ENCODE measurements at places on chromosomes 6 and 20.

DNA sequence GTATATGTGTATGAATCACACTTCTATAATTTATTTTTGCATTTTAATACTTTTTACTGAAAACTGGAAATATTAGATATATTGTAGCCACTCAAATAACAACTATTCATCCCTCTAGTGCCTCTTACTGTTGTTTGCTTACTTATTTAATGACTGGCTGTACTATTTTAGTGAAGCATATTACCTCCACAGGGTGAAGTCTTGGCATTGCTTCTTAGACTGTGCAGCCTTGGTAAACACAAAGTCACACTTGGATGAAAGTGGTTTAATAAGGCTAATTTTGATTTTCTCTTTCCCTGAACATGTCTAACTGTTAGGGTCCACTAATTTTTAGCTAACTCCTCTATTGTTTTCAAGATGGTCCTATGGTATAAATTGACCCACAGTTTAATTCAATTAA is 1043.2 kb upstream of the ADGRB3 start:
- DNase-seq, result no peak

DNA sequence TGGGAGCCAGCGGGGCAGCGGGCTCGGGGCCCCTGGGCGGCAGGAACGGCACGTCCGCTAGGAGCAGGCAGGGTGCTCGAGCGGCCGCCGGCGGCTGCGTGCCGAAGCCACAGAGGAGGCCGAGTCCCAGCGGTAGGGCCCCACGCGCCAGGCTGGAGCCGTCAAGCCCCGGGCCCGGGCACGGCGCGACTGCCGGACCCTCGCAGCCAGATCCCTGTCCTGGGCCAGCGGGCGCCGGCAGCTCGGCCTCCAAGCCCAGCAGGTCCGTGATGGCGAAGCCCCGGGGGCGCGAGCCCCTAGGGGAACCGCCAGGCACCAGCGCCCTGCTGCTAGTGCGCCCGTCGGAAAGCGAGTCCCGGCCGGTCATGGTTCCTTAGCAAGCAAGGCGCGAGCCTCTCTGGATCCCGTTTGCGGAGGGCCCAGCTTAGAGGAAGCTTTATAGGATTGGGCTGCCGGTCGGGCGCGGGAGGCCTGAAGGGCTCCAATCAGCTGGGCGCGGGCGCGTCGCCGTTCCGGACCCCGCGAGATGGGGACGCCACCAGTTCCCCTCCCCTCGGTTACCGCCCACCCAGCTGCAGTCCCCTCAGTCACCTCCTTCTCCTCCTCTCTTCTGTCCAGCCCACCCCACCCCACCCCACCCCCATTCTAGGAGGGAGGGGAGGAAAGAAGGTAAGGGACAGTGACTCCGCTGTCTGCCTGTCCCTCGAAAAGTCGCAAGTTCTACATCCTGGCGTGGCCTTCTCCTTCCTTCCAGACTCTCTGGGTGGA is at the start of gene VSX1:
Gene VSX1 (minus strand): TSS at position 412 of the 768 bp plus-strand sequence. CDS start 45 bp downstream, at position 367.
- no peak for DNase-seq

GRCh38 chr6:37451441-37452193 is 18.6 kb downstream of the CMTR1 start:
- no peak for DNase-seq

DNA sequence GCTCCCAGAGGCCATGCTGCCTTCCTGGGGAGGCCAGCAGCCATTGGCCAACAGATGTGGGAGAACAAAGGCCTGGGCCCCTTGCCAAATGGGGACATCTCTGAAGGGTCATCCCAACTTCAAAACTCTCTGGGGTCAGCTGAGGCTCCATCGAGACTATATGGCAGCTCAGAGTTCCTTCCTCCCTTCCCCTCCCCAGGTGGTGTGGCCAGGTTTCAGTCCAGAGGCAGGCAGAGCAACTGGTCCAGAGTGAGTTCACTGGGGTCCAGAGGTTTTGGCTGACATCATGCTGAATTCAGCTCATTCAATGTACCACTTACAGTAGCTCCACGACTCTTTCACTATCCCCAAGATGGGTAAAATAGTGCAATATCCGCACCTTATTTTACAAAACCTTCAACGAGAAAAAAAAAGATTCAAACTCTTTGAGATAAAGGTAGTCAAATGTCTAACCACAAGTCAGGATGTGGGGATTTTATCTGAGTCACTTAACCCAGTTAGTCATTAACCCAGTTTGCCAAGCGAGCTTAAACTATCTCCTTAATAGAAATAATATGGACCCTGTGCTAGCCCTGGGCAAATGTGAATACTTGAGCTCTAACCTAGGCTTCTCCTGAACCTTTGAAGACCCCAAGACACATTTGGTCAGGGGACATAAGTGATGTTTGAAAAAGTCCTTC is 108.4 kb upstream of the PLEKHG1 start:
- DNase-seq, result no peak

DNA sequence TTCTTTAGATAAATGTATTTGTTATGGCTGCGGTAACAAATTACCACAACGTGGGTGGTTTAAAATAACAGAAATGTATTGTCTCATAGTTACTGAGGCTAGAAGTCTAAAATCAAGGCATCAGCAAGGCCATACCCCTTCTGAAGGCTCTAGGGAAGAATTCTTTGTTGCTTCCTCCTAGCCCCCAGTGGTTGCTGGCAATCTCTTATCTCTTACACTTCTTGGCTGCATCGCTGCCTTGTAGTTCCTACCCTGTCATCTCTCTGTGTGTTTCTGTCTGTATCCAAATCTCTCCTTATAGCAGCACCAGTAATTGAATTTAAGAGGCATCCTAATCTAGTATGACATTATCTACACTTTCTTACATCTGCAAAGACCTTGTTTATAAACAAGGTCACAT is 534.7 kb downstream of the PHF3 start:
- no peak for DNase-seq

GRCh38 chr6:33443619-33444504 is 10.5 kb upstream of the ZBTB9 start:
- no peak for DNase-seq

DNA sequence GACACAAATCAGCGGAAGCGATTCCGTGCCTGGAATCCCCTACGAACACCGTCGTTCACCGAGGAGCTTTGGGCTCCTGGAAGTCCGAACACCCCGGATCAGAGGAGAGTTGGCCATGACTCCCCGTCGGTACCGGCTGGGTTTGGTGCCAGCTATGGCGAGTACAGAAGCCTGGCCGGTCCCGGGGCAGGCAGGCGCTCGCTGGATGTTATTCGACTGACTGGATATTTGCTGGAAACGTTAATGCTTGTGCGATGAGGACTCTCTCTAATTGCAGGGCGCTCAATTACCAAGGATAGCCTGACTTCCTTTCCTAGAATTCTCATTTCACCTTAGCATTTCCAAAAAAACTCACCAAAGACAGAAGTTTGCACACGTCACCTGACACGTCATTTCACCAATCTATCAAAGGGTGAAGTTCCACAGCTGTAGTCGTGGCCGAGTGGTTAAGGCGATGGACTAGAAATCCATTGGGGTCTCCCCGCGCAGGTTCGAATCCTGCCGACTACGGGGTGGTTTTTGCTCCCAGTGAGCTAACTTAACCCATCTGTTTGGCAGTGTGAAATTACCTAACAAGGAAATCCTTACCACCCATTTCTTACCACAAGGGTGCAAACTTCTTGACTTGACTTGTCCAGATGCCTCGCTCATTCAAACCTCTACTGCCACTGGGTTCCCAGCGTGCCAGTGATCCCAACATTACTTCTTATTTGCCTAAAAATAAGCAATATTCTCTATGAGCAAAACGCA is 22.7 kb upstream of the ZNF184 start:
- no peak for DNase-seq

DNA sequence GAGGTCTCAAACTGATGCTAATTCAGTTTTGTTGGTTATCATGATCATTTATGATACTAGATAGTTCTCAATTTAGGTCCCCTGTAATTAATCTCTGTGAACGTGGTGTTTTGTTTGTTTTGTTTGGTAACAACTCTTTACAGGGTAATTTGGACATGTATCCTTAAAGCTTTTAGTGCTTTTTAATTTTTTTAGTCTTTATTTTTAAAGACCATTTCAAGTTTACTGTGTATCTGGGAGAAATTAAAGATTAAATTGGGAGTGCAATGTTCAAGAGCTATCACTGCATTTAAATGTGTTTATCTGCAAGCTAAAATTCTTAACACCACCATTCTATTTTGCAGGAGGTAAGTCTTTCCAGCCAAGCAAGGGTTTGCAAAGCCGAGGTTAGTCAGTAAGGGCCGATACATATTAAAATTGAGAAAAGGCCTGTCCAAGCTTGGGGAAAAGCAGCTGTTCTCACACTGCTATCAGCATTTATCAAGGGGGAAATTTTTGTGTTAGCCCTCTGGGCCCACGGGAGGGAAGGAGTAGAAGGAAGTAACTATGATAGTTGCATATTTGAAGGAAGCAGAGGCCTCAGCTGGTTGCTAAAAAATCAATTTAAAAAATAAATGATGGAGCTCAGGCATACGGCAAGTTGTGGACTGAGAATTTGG is 59.3 kb upstream of the ZNF217 start:
- no peak for DNase-seq

GRCh38 chr6:110055387-110055735 is 77.2 kb downstream of the GPR6 start:
- DNase-seq, result no peak

DNA sequence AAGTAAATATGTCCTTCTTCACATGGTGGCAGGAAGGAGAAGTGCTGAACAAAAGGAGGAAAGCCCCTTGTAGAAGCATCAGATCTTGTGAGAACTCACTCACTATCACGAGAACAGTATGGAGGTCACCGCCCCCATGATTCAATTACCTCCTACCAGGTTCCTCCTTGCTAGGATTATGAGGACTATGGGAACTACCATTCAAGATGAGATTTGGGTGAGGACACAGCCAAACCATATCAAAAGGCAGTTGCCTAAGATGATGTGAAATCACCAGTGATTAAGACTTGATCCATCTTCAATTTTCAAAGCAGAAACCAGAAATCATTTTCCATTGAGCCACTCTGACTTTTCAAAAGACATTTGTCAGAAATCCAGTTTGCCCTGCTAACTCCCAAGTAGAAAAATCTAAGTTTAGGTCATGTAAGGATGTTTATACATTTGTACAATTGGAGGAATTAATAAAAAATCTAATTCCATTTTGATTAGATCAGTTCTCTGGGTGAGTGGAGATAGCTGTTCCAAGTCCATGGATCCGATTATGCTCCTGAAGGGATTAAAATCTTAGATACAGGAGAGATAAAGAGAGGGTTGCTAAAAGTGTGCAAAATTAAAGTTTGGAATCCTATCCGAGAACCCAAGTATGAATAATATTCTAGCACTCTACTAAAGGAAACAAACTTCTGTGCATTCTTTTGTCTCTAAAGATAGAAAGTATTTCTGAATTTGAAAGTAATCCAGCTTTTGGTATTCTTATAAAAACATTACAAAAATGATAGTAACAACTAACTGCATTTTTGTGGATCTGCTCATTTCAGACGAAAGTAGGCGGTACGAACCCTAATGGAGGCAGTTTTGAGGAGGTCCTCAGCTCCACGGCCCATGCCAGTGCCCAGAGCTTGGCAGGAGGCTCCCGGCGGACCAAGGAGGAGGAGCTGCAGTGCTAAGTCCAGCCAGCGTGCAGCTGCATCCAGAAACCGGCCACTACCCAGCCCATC is 39.5 kb downstream of the HDDC2 start:
- DNase-seq, result no peak

- DNase-seq, result no peak
These were observed 102.6 kb upstream of the RSPO3 start for GRCh38 chr6:127015858-127016257.

DNA sequence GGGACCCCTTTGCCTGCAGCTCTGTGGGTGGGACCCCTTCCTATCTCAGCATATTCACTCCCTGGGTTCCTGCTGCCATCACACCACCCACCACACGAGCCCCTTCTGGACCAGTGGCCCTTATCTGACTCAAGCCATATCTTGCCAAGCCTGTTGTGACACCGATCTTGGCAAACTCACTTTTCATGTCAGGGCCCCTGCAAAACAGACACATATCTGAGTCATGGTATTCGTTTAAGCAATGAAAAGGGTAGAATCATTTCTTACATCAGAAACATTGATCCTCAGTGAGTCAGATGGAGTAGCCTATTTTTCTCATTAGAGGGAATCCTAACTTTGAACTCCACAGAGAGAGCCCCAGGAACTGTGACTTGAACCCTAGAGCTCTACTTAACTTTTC is 10.6 kb downstream of the RAET1E start:
- DNase-seq, result no peak

DNA sequence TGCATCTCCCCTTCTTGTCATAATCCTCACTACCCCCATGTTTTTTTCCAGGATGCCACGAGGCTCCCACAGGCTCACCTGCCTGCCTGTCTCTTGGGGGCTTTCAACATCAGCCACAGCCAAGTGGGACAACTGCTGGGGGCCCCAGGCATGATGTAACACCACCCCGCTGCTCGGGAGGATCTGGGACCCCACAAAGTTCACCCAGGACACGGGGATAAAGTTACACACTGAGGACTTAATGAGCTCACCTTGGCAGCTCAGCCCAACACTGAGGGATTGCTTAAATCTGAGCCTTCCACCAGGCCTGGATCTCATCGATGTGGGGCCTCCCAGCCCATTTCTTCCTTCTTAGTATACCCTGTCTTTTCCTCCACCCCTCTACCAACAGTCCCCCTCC is 56.4 kb upstream of the NNAT start:
- DNase-seq, result no peak

DNA sequence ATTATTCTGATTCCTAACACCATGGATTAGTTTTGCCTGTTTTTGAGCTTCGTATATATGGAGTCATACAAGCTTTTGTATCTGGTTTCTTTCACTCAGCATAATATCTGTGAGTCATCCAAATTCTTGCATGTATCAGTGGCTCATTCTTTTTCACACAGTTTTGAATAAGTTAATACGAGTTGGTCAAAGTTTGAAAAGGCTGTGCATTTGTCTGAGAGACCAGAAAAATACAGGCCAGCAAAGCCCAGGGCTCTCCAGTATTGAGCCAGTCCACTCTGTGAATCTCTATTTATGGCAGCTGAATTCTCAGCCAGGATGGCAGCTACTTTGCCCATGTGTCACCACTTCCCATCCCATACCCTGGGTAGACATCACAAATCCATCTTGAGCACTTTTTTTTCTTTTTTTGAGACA is 7.2 kb upstream of the CHMP4B start:
- no peak for DNase-seq

DNA sequence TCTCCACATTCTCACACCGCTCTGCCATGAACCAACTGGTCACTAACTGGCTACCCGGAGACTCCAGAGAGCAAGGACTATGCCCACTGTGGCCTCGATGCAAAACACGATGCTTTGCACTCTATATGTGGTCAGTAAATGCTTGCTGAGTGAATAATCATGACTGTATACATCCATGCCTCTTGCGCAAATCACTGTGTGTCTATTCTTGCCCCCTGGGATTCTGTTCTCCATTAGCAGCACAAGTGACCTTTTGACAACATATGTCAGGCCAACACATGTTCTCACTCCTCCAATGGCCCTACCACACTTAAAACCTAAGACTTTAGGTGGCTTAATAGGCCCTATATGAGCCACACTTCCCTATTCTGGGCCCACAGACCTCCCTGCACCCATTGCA is 16.9 kb downstream of the KIF16B start:
- no peak for DNase-seq

DNA sequence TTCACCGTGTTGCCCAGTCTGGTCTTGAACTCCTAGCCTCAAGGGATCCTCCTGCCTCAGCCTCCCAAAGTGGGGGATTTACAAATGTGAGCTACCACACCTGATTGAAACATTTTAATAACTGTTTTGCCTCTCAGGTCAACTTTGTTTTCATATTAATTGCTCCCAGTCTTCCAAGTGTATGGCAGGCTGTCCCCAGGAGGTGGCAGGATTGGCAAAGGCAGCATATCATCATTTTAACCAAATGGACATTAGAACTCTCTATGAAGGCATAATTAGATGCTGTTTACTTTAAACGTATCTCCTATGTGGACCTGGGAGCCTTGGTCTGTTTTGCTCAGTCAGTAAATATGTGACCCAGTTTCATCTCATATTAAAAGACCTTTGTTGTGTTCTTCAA is 59.2 kb upstream of the CSE1L start:
- no peak for DNase-seq
